Muscle of back (tissue), 13 donors: ENCODE measurements at places on chromosomes 13 and 19.

GRCh38 chr13:45055902-45056648, 64.2 kb upstream of the GTF2F2 start:
- peak; percentile 14 for DNase-seq

GRCh38 chr13:114130837-114131582, 1.4 kb downstream of the RASA3 start:
- DNase-seq: peak; percentile 85

GRCh38 chr19:28466107-28467045, 746.6 kb downstream of the UQCRFS1 start:
- DNase-seq: peak; percentile 56

DNA sequence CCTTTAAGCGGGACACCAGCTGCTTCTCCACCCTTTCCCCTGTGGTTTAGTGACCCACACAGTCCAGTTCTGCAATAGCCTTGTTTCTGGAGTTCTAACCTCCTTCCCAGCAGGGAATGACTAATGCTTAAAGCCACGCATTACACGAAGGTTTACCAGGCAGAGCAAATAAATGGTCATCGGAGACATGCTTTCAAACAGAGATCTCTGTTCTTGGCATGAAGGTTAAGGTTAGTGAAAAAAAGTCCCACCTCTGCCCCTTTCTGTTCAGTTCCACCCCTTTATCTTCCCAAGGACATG, 25.3 kb upstream of the MEDAG start:
- no peak for DNase-seq

DNA sequence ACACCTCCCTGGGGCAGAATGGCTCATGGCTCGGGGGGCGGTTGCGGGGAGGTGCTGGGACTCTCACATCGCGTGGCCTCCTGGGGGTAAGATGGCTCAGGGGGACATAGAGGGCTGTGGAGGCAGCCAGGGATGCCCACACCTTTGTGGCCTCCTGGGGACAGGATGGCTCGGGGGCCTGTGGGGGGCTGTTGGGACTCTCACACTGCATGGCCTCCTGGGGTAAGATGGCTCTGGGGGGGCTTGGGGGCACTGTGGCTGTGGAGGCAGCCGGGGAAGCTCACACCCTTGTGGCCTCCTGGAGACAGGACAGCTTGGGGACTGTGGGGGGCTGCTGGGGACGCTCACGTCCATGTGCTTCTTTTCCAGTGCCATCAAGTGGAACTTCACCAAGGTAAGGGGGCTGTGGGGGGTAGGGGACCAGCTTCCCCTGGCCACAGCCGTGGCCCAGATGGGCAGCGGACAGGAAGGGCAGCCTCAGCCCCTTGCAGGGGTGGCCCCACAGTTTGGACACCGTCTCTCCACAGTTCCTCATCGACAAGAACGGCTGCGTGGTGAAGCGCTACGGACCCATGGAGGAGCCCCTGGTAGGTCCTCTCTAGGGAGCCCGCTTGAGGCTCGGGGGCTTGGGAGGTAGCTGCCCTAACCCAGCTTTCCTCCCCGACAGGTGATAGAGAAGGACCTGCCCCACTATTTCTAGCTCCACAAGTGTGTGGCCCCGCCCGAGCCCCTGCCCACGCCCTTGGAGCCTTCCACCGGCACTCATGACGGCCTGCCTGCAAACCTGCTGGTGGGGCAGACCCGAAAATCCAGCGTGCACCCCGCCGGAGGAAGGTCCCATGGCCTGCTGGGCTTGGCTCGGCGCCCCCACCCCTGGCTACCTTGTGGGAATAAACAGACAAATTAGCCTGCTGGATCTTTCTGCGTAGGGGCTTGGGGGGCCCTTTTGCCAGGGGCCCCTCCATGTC, 2.4 kb downstream of the GPX4 start:
- DNase-seq: no peak

- peak; percentile 6 for DNase-seq
Measured at GRCh38 chr19:52961981-52962380, 700 bp downstream of the ZNF816 start.

- peak; percentile 58 for DNase-seq
Measured at GRCh38 chr19:14476673-14477401, 1.7 kb upstream of the PTGER1 start.

DNA sequence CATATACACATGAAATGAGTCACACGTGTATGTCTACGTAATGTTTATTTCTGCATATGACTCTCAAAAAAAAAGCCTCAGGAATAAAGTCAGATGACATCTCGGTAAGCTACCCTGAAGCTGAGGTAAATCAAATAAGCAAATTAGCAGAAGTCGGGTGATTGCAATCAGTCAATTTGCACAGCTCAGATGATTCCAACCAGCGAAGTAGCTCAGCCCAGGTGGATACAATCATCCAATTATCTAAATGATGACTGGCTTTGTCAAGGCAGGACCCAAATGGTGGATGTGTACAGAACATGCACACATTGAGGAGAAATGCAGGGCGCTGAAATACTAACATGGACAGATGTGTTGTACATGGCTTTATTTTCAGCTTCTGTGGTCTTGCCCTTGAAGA, 148.5 kb downstream of the ZNF486 start:
- DNase-seq: no peak

- no peak for DNase-seq
Measured at GRCh38 chr13:106804991-106805390, 237.1 kb upstream of the ARGLU1 start.

- no peak for DNase-seq
Measured at GRCh38 chr13:66071608-66072007, 1158.5 kb downstream of the PCDH9 start.

- no peak for DNase-seq
Measured at GRCh38 chr19:50666346-50667176, 17.3 kb downstream of the C19orf81 start.

DNA sequence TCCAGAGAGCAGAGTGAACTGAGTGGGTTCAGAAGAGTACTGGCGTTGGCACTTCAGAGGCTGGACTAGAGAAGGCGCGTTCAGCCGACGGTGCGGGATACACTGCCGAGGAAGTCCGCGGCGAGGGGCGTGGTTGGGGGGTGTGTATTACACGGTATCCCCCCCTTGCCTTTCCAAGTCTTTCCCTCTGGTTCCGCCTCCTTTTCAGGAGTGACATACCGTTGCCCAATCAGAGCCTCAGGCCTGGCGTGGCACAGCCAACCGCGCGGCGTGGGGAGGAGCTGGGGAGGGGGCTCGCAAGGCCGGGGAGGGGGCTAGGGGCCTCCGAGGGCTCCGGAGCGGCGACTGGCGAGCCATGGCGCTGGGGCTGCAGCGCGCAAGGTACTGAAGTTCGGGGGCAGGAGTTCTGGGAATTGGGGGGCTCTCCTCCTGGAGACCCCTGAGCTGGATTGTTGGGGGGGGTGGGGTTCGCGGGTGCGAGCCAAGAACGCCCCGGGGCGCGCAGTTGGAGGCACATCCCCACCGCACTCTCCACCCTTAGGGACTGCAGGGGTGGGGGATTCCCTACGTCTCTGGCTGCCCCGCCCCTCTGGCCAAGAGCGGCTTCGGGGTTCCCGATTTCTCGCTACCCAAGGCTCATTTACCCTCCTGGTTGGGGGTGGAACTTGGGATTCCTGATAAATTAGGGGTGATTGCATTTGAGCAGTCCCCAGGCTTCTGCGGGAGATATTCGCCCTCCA, at the start of gene HIF3A:
TSS of gene HIF3A (plus strand) at position 321 of the 740 bp plus-strand sequence. CDS start at position 356, 35 bp downstream.
- DNase-seq: peak; percentile 87

- DNase-seq: peak; percentile 41
Measured at GRCh38 chr13:19601749-19602725, 31.4 kb upstream of the MPHOSPH8 start.

DNA sequence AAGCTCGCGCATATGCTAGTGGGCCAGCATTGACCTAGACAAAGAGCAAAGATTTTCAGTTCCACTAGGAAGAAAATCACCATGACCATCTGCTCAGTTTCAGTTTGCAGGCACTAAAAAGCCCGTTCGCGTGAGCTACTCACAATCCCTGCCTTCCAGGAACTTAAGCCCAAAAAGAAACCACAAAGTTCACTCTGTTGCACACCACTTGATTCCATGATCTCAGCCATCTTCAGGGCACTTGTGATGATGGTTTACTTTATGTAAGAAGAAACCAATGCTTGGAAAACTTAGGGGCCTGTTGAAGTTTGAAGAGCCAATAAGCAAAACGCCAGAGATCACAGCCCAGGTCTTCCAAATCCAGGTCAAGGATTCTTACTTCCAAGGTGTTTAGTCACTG, 45.0 kb upstream of the SLC15A1 start:
- no peak for DNase-seq

GRCh38 chr13:59681636-59682311, 482.0 kb downstream of the DIAPH3 start:
- no peak for DNase-seq

GRCh38 chr13:61128850-61129645, 286.6 kb downstream of the PCDH20 start:
- no peak for DNase-seq
